ENCODE measurements at places on chromosomes 7 and 10.

GRCh38 chr10:61837755-61838171, 63.7 kb upstream of the ARID5B start:
- DNase-seq, result no peak

- no peak for DNase-seq
Measured at GRCh38 chr7:25624051-25624450, 395.8 kb upstream of the NPVF start.

DNA sequence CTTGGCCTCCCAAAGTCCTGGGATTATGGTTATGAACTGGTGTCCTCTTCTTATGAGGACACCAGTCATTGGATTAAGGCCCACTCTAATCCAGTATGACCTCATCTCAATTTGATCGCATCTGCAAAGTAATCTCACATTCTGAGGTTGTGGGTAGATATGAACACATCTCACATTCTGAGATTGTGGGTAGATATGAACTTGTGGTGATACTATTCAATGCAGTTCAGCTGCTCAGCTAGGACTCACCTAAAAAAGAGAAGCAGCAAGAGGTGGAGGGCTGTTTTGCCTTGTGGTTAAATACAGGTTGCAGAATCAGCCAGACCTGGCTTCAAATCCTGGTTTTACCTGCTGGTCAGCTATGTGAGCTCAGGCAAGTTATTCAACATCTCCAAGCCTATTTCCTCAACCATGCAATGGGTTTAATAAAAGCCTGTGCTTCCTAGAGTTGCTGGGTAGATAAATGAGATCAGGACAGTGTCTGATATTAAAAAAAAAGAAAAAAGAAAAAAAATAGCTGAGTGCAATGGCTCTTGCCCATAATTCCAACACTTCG, 8.5 kb upstream of the BAG3 start:
- DNase-seq, result no peak

GRCh38 chr10:69861251-69862240, 59.8 kb downstream of the COL13A1 start:
- DNase-seq, result peak; percentile 71

DNA sequence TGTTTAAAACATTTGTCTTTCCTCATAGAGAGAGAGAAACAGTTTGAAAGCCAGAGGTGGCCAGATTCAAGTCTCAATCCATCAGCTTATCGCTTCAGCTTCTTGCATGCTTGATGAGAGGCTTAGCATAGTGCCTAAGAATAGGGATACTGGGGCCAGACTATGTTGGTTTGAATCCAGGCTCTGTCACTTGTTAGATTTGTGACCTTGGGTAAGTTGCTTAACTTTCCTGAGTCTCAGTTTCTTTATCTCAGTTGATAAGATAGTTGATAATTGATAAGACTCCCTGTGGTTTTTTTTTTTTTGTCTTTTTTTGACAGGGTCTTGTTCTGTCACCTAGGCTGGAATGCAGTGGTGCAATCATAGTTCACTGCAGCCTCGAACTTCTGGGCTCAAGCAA, 12.1 kb upstream of the CDK6 start:
- no peak for DNase-seq

GRCh38 chr7:132393789-132394261, 182.4 kb downstream of the PLXNA4 start:
- no peak for DNase-seq

- no peak for DNase-seq
Measured at GRCh38 chr10:72746426-72747363, 54.8 kb downstream of the MCU start.

DNA sequence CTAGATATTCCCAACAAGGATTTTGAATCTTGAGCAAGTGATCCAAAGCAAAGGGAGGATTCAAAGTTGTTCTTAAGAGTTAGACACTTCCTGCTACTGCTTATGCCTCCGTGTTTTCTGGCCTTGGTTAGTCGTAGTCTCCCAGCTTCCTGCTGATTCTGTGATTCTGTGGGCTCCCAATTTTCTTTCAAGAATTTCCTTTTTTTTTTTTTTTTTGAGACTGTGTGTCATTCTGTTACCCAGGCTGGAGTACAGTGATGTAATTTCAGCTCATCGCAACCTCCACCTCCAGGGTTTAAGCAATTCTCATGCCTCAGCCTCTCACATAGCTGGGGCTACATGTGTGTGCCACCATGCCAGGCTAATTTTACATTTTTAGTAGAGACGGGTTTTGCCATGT, 4.4 kb upstream of the ITGB8 start:
- DNase-seq, result no peak

DNA sequence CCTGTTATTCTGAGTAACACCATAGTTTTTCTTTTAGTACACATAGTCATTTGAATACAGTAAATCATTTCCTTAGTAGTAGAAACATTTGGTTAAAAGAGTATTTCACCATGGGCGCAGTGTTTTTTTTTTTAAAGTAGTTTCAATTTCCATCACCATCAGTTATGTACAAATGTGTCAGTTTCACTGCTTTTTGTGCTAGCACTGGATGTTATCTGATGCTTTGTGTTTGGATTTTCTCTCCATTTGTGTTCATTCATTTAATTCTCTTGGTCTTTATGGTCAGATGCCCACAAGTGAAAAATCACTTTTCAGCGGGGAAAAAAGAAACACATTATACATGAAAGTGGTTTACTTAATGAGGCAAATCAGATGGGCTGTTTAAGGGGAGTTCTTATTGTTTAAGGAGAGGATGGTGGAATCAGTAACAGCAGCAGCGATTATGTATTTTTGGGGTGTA, 16.0 kb upstream of the HK1 start:
- no peak for DNase-seq

GRCh38 chr10:110052916-110053315, 45.1 kb downstream of the ADD3 start:
- DNase-seq, result no peak

GRCh38 chr7:6530626-6531491, 20.4 kb downstream of the GRID2IP start:
- no peak for DNase-seq

GRCh38 chr7:41058986-41059741, 643.7 kb downstream of the INHBA start:
- no peak for DNase-seq

DNA sequence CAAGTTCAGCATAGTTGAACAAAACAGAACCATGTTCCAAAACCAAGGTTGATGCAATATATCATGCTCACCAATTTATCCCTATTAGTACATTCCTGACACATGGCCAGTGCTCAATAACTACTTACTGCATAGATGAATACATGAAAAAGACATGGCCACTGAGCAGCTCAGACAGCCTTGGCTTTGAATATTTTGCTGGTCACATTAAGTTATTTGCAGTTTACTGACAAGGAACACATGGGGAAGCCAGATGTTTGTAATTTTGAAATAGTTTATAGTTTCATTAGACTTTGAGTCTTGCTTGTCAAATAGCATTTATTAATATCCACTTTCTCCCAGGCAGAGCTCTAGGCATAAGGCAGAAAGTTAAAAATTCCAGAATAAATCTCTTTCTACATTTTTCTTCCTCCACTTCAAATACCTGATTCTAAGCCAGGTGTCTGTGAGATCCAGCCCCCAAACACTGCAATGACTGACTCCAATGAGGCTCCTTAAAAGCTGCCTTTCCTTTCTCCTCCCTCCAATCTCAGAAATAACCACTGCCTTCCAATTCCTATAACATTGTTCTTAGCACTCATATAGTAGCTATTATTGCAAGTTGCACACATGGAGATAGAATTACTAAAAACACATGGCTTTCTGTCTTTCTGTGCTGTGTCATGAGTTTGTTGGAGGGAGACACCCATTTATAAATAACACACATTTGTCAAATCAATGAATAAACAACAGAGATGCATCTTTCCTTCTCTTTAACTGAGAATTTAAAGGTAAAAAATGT, 91.3 kb downstream of the PCGF5 start:
- DNase-seq, result peak; percentile 67

DNA sequence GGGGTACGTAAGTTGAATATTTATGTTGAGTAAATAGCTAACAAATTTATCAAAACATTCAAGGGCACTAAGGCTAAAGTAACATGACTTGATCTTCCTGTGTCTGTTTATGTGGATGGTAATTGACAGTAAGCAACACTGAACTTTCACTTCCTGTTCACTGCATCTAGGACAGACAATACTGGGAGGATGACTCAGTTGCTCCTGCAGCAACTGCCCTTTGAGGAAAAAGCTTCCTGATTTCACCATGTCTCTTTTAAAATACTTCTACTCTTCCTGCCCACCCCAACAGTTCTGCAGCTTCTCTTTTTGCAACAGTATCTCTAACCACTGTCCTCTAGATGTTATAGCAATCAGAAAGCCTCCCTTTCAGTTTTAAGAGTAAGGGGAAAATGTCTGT, 76.6 kb upstream of the HGF start:
- peak; percentile 88 for DNase-seq

GRCh38 chr7:141700848-141701371, 1.1 kb downstream of the DENND11 start:
- DNase-seq, result no peak

GRCh38 chr7:44392618-44393010, 67.2 kb upstream of the CAMK2B start:
- DNase-seq, result no peak

DNA sequence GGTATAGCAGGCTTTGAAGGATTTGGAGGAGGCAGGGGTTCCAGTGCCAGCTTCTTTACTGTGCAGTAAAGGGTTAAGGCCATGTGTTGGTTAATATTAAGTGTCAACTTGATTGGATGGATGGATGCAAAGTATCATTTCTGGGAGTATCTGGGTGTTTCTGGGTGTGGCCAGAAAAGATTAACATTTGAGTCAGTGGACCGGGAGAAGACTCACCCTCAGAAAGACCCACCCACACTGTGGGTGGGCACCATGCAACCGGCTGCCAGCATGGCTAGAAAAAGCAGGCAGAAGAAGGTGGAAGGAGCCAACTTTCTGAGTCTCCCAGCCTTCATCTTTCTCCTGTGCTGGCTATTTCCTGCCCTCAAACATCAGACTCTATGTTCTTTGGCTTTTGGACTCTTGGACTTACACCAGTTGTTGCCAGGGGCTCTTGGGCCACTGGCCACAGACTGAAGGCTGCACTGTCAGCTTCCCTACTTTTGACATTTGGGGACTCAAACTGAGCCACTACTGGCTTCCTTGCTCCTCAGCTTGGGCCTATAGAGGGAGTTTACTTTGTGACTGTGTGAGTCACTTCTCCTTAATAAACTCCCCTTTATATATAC, 6.8 kb upstream of the TRUB1 start:
- no peak for DNase-seq

- peak; percentile 93 for DNase-seq
Measured at GRCh38 chr10:78756604-78757343, 312.0 kb upstream of the ZMIZ1 start.

DNA sequence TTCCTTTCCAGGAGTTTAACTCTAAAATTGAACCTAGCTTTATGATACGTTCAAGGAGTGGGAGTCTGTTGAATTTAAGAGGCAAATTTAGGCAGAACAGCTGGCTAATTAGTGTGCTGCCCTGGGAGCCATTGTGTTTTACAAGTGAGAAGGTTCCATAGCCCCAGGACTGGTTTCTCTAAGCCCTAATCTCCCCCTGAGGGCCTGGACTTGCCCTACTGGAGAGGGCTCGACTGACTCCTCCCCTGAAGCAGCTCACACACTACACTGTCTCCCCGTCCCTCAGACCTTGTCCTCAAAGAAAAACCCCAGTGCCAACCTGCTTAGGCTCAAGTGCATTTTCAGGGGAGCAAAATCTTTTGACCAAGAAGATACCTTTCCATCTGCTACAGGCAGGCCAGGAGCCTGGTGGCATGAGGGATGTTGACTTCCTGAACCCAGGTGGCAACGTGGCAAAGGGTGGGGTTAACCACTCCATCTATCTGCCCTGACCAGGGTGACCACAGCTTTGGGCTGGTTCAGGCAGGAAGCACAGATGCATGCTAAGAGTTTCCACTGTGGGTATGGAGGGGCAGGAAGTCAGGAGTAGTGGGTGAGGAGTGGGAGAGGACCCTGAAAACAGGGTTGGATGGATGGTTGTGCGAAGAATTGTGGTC, 68.9 kb upstream of the CARD11 start:
- DNase-seq, result no peak

- no peak for DNase-seq
Measured at GRCh38 chr10:95503526-95503925, 57.6 kb downstream of the SORBS1 start.

GRCh38 chr7:121610243-121610642, 214.1 kb upstream of the FAM3C start:
- peak; percentile 78 for DNase-seq

- DNase-seq, result no peak
Measured at GRCh38 chr7:140926021-140926817, 1.5 kb upstream of the BRAF start.

DNA sequence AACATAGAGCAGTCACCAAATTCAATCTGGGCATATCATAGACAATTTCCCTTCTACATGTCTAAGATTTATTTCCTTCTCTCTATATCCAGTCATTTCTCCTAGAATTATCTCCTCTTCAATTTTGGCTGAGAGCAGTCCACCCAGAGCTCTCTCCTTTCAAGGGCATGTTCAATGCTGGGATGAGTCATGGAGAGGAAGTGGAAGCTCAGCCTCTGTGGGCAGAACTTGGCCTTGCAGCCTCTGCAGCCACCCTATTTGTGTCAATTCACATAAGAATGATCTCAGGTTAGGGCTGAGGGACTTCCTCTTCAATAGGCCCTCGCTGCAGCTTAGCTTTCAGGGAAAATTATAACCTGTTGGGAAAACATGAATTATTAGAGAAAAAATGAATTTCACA, 560.8 kb downstream of the POM121L12 start:
- DNase-seq, result peak; percentile 58

DNA sequence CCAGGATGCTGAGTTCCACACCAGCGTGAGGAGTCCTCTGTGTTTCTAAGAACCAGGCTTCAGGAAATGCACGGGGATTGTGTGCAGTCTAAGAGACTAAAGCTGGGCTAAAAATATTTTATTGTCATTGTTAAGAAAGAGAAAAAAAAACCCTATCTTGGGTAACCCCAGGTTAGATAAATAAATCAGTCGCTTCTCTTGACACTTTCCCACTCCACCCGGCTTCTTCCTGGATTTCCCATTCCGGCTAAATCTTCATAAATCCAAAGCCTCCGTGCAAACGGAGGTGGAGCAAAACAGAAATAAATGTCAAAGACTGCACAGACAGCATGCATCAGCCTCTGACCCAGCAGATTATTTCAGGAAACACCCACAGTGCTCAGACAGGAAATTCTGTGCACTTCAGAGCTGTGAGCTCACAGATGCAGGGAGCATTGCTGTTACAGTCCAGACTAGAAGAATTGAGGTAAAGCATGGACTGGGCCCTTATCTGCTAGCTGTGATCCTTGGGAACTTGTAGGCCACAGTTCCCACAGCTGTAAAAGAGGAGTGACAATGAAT, 44.8 kb upstream of the GRID1 start:
- DNase-seq, result no peak

DNA sequence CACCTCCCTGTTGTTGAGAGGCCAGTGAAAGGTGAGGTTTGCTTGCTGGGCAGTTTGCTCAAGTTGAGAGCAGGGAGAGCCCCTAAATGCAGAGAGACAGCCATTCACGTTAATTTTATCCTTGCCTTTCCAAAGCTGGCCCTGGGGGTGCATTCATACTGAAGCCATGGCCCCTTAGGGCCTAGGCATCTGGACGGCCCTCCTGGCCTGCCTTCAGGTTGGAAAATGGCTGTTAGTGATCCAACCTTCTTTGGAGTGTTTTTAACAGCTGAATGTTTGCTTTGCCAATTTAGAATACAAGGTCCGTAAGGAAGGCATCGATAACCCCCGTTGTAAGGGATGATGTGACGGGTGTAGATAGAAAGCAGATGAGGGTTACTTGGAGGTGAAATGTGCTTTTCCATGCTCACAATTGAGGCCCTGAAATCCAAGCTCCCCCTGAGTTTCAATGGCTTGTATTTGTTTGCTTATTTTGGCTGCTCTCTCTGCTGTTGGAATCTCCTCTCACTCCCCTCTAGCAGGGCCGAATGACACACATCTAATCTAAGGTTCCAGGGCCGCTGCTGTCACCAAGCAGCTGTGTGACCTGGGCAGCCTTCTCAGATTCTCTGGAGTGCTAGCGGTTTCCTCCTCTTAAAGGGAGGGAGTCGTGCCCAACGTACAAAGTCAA, 171.6 kb upstream of the MKI67 start:
- DNase-seq, result no peak
